NAMALWA (cell line): ENCODE measurements at places on chromosomes 5 and 9.

GRCh38 chr5:1858436-1858835 is 24.3 kb downstream of the IRX4 start:
- no peak for DNase-seq

DNA sequence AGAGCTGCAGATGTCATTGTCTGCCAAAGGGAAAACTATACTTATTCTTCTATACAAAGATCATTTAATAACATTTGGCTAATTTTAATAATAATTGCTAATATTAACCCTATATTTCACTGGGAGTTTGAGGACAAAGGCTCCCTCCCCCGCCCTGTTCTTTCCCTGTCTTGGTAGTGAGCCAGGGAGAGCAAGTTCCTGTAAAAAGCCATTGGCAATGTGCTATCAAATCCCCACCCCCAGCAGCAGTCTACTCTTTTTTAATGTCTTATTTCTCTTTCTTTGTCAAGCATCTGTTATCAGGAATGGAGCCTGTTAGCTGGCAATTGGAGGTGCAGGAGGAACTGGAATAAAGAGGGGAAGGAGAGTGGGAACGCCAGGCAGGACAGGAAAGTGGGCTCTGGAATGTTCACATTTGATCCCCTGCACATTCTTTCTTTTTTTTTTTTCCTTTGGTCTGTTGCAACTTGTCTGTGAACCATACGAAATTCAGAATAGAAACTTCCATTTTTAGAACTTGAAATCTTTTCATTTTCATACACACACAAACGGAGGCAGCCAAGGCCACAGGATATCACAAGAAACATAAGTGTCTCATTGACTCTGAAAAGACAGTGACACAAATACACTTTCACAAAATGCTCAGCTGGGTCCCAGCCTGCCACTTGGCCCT is 664.8 kb upstream of the ZNF608 start:
- peak; percentile 38 for DNase-seq

- DNase-seq = no peak
Observed at GRCh38 chr5:34519489-34520220, 136.5 kb upstream of the RAI14 start.

DNA sequence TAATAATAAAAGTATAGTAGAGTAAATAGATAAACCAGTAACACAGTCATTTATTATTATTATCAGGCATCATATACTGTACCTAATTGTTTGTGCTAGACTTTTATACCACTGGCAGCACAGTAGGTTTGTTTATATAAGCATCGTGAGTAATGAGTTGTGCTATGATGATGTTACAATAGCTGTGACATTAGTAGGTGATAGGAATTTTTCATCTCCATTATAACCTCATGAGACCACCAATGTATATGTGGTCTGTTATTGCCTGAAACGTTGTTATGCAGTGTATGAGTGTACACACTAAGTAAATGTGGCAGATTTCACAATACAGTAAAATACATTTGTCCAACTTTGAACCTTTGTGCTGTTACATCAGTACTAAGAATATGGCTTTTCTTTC is 72.7 kb upstream of the SPATA31D4 start:
- no peak for DNase-seq

DNA sequence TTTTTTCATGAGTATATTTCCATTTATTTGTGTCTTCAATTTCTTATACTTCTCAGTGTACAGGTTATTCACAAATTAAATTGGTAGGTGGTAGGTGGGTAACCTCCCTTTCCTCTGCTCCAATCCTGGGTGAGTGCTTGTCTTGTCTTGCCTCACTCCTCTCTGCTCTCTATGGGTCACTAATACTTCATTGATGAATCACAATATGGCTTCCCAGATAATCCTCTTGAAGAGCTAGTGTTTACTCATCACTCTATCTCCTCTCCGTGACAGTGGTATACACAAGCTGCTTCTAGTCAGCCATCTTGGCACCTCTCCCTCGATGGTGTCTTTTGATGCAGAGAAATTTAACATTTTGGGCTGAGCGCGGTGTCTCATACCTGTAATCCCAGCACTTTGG is 331.8 kb upstream of the NMUR2 start:
- no peak for DNase-seq

DNA sequence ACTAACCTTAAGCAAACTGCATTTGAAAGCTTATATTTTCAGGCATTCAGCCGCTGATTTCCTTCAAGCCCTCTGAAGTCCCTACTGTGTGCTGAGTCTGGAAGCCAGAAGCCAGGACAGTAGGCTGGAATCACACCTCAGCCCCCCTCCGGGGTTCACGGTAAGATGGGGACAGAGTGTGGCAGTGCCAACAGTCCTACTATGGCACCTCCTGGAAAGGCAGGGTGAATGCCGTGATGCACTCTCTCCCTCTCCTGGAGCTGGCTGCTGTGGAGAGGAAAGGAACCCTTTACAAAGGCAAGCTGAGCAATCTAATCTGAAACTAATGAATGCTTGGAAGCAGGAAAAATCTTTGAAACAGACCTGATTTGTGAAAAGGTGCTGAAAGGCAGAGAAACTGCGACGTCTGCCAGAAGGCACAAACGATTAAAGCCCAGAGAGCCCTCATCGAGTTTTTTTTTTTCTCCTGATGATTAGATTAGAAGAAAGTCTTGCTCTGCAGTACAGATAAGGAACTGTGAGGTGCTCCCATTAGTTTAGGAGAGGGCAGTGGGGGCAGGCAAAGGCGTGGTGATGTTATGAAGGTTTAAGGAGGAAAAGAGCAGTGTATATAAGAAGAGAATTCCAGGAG is 21.0 kb downstream of the ANKH start:
- DNase-seq = no peak

GRCh38 chr5:157047898-157048297 is 11.0 kb downstream of the HAVCR1 start:
- no peak for DNase-seq

DNA sequence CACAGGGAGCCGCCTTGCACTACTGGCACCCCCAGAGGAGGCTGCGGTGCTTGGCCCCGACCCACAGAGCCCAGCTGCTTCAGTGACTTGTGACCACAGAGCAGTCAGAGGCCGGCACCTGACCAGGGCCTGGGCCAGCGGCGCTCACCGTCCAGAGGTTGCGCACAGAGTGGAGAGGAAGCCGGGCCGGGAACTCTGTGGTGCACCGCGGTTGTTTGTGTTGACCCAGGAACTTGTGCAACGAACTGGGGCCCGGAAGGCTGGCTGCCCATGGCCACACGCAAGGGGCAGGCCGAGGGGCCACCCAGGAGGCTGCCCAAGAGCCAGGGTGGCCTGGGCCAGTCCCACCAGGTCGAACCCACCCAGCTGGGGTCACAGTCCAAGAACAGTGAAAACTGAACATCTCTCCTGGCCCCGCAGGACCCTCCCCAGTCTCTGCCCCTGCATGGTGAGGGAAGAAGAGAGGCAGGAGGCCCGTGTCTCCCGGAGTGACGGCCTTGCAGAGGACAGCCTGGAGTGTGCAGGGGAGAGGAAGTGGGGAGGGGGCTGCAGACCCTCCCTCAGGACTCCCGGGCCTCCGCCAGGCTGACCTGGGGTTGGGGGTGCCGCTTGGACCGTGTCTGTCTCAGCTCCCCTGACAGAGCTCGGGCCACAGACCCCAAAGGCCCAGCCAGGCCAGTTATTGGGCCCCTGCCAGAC is 42.8 kb upstream of the EGFL7 start:
- DNase-seq = no peak

DNA sequence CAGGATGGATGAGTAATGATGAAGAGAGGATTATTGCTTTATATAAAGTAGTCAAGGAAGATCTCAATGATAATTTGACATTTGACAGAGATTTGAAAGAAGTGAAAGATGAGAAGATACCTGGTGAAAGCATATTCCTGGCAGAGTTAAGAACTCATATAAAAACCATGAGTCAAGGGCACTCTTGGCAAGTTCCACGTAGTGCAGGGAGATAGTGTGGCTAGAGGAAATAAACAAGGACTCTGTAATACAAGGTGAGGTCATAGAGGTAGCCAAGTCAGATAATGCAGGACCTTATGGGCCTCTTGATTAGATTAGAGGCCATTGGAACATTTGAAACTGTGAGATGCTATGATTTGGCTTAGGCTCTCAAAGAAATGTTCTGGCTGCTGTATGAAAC is 72.3 kb downstream of the HCN1 start:
- no peak for DNase-seq

GRCh38 chr5:58972301-58972700 is 389.4 kb downstream of the RAB3C start:
- no peak for DNase-seq

DNA sequence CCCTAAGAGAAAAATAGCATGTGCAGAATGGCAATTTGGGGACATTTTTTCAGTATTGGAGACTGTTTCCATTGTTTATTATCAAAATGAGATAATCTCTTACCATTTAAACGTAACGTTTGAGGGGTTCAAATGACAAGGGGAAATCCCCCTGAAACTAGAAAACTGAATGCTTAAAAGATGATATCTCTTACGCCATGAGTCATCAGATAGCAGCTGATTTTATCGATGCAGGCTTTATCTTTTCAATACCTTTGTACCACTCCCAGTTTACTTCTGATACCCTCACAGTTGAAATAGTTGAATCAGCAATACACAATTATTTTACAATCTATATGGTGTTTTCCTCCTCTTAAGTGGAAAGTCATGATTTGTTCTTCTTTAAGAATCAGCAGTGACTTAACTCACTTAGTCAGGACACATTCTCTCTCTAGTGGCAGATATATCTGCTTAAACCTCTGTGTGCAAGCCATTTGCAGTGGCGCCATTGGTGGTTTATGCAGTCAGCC is 29.2 kb downstream of the OSMR start:
- no peak for DNase-seq

DNA sequence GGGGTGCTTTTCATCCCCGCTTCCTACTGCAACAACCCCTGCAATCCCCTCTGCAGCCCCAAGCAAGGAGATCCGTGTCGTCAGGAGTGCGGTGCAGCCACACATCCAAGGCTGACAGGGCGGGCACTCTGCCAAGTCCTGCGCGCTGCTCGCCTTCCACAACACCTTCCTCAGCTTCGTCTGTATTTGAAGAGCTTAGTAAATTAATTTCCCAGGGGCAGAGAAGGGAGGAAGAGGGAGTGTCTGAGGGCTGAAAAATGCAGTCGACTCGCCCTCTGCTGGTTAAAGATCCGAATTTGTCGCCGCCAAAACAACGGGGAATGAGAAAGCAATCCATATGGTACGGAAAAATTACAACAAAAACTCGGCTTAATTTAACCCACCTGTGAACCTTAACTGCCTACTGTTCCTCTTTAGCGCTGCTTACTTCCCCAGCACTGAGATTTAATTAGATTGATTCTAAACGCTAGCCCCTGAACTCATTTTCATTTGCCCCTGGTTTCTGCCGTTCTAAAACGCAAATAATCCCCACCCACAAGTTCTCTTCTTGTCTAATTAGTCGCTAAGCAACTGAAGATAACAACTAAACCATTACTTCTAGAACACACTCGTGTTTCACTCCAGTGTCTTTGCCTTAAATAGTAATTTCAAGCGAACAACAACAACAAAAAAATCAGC is 10.9 kb upstream of the PCDHB1 start:
- no peak for DNase-seq

DNA sequence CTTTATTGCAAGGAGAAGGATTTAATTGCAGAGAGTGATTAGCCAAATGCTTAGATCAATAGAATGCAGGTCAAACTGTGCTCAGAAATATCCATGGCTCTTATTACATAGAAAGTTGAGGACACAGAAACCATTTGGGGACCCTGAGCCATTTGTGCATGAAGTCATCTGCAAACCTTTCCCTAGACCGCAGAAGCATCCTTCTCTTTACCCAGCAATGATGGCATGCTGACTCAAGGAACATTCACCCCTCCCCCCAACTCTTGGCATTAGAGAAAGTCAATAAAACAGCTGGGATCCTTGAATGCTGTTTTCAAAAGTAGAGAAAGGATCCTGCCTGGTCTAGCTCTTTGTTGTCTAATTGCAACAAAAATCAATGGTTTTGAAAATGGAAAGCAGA is 73.5 kb downstream of the PPP2R2B start:
- DNase-seq = no peak

GRCh38 chr5:10366310-10367272 is 13.1 kb downstream of the MARCHF6 start:
- no peak for DNase-seq

DNA sequence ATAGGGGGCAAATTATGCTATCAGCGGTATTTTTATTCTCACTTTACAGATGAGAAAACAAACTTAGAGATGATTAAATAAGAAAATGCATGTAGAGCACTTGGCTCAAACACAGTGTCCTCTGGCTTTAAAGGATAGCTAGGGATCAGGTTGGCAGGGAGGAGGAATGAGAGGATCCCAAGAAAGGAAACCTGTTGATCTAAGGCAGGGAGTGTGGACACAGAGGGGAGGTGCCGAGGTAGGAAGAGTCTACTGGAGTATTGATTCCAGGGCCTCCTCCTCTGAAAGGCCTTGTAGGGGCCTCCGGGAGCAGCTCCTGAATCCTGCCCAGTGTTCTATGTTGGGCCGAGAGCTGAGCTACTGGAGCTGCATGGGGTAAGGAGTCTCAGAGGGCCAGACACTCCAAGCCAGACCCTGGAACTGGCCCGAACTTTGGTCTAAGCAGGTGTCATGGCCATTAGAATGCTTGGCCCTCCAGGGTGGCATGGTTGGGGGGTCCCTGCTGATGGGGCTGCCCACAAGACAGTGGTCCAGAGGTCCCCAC is 30.4 kb upstream of the TCF7 start:
- DNase-seq = no peak

DNA sequence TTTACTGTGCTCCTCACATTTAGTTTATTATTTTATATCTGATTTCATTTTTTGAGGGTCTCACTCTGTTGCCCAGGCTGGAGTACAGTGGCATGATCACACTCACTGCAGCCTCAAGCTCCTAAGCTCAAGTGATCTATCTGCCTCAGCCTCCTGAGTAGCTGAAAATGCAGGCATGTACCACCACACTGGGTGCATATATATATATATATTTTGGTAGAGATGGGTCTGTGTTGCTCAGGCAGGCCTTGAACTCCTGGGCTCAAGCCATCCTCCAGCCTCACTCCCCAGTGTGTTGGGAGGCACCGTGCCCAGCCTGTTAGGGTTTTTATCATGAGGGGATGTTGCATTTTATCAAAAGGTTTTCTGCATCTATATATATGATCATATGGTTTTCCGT is 39.8 kb upstream of the ZNF354B start:
- no peak for DNase-seq

DNA sequence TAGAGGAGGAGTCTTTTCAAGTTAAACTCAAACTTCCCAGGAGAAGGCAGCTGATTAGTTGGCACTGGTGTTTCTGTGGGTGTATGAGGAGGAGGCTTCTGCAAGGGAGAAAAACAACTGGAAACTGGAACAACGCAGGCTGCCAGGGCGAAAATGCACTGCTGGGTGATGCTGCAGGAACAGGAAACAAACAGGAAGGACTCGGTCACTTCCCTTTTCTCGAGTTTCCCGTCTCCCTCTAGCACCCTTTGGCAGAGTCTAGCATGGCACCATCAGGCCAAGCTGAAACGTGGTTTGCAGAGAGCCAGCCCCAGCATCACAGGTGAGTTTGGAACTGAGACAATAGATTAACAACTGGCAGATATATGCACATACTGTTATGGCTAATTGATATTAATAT is 77.5 kb upstream of the CAST start:
- no peak for DNase-seq

- no peak for DNase-seq
Observed at GRCh38 chr5:133686566-133686965, 74.2 kb upstream of the FSTL4 start.

GRCh38 chr5:127969651-127970050 is 113.9 kb upstream of the SLC12A2 start:
- no peak for DNase-seq
